ENCODE measurements at places on chromosomes 1 and 21.
A peak's percentile ranks its signal among the peaks of the same experiment; 100 is the strongest.

DNA sequence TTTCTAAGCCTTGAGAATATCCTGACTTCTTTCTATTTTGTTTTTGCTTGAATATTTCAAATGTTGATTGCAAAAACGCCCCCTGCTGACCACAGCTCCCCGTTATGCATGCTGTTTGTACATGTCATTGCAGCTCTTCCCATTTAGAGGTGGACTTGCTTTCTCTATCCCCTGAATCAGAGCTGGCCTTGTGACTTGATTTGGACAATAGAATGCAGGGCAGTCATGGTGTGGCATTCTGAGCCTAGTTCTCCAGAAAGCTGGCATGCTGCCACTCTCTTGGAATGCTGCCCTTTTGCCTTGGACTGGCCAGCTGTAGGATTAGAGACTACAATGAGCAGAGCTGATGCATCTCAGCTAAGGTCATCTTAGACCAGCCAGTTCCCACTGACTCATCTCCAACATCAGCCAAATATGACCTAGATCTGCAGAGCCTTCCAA is 1561.5 kb downstream of the MRPL39 start:
- no peak for DNase-seq

DNA sequence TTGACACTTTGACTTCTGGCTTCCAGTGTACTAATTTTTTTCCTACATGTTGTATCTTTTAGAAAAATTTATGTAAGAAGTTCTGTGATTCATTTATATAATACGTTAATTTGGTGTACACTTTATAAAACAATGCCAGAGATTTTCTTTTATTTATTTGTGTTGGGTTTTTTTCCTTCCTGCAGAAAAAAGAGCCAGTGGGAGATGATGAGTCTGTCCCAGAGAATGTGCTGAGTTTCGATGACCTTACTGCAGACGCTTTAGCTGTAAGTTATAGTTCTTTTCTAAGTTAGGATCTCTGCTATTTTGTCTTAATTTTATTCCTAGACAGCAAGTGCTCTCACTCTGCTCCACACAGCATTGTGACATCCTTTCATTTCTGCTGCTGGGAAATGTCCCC is 14.4 kb downstream of the SARS1 start:
- DNase-seq: no peak

DNA sequence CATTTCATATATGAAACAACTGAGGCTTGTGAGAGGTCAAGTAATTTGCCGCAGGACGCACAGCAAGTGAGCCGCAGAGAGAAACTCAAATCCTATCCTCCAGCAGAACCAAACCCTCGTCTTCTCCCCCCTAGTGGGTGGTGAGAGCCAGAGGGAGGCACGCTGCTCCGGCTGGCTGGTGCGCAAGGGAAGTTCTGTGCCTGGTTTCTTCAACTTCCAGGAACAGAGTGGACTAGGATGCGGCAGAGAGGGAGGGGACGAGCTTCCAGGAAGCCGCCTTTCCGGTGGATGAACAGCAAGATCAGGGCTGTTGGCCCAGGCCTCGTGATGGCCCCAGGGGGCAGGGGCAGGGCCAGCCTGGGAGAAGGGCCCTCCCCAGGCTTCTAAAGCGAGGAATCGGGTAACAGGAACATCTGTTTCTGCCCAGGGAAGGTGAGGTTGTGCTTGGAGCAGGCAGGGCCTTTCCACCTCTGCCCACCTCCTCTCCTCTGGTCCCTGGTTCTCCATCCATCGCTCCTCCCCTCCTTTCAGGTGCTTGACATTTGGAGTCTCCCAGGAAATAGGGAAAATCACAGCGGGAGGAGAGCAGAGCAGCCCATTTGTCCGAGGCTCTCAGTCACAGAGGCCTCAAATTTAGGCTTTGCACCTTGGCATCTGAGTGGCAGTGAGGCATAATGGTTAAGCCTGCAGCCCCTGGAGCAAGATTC is 16.8 kb upstream of the PDIK1L start:
- no peak for DNase-seq

DNA sequence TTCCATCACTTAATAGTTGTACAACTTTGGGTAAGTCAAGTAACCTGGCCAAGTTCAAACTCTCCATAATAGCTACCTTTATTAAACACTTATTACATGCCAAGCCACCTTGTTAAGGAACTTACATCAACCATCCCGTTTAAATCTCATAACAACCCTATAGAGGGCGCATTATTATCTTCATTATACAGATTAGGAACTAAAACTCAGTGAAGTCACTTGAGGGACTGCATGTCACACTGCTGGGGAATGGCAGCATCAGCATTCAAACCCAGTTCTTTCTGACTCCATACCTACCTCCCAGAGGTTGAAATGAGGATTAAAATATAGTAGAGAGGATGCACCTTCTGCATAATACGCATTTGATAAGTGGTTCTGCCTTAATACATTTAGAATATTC is 47.1 kb upstream of the PLA2G2C start:
- DNase-seq: peak; percentile 13

- DNase-seq: peak; percentile 39
Observed at GRCh38 chr1:150995896-150996295, 10.8 kb downstream of the MINDY1 start.

- no peak for DNase-seq
Observed at GRCh38 chr21:27152996-27153395, 186.1 kb upstream of the ADAMTS5 start.

- peak; percentile 29 for DNase-seq
Observed at GRCh38 chr1:20932437-20932977, 145.4 kb upstream of the HP1BP3 start.

DNA sequence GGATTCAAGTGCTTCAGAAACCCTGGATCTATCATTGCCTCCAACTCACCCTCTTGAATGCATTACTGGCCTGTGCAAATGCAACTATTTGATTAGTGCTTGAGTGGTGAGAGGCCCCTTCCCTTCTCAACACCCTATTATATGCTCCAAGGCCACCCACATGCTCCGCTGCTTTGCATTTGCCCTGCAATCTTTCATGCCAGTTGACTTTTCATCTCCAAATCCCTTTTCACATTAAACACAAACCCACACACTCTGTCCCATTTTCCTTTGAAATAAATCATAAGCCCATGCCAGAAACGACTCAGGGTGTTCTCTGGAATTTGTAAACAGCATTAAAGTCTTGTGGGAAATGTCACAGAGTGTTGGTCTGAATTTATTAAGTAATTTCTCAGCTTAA is 78.9 kb upstream of the CTTNBP2NL start:
- no peak for DNase-seq

- DNase-seq: no peak
Observed at GRCh38 chr1:156430303-156430702, 61.3 kb downstream of the RHBG start.

DNA sequence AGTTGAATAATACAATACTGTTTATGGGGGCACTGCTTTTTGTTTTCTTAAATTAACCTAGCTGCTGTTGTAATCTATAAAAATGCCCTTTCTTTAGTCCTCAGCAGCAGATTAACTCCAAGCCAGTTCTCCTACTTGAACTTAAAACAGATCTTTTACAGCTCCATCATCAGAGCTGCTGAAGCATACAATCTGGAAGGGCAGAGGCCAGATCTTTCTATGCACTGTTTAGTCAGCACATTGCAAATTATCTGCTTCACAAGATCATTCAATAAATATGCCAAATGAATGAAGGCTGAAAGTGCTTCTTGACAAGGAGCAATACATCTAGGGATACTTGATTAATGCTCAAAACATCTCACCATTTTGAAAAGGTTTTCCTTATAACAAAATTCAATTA is 115.8 kb downstream of the PLPPR5 start:
- DNase-seq: no peak

DNA sequence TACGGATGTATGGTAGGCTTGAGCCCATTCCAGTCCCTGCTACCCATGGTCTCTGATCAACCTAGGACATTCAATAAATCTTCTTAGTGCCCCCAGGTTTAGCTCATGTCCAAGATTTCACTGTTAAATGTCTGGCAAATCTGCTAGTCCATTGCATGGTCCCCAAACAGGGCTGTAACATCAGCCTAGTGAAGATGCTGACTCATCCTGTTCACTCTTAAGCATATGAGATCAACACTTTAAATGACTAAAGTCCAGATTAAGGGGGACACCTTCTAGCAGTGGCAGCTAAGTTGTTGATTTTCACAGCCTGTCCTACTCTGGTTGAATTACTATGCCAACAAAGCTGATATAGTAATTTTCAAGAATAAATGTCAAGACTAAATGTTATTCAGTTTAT is 46.5 kb upstream of the NUF2 start:
- no peak for DNase-seq

DNA sequence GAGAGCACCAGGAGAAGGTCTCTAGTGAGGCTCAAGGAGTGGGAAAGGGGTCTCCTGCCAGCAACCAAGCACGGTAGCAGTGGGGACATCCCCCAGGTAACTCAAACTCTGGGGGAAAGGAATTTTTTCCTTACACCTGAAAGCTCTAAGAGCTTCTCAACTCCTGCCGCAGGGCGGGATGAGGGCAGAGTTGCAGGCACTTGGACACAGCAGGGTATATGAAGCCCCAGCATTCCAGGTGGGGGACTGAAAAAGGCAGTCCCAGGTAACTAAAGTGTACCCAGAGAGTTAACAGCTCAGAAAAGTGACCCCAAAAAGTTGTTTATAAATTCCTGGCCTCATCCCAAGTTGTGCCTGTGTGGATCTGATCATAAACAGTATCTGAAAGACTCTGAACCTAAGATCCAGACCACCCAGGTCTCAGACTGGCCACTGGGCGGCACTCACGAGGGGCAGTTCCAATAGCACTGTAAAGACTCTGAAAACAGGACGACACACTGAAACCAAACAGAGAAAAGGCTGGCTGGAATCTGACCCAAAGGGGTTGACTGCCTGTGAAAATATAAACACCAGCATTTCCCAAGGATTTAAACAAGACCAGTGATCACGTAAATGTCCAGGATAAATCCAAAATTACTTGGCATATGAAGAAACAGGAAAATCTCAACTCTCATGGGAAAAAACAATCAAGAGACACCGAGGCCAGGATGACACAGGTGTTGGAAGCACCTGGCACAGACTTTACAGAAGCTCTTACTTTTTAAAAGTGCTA is 47.5 kb downstream of the HSF2BP start:
- no peak for DNase-seq

- peak; percentile 38 for DNase-seq
Observed at GRCh38 chr1:119275145-119276134, 93.1 kb upstream of the HAO2 start.

- no peak for DNase-seq
Observed at GRCh38 chr1:228315945-228316588, 90.6 kb downstream of the TRIM11 start.

DNA sequence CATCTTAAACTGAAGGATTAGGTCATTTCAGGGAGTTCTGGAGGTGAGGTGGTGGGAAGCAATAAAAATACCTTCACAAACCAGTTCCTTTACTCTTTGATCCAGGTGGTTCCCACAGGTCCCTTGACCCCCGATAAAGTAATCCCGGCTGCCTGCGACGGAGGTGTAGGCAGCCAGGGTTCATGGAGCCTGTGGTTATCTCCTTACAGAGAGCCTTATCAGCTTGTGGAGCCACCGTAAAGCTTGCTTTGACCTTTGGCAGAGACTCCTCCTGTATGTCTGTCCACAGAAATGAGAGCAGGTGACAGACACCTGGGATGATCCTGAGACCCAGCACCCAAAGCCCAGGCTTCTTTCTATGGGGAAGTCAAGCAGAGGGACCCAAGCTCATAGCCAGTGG is 243.4 kb downstream of the KIF26B start:
- DNase-seq: no peak

DNA sequence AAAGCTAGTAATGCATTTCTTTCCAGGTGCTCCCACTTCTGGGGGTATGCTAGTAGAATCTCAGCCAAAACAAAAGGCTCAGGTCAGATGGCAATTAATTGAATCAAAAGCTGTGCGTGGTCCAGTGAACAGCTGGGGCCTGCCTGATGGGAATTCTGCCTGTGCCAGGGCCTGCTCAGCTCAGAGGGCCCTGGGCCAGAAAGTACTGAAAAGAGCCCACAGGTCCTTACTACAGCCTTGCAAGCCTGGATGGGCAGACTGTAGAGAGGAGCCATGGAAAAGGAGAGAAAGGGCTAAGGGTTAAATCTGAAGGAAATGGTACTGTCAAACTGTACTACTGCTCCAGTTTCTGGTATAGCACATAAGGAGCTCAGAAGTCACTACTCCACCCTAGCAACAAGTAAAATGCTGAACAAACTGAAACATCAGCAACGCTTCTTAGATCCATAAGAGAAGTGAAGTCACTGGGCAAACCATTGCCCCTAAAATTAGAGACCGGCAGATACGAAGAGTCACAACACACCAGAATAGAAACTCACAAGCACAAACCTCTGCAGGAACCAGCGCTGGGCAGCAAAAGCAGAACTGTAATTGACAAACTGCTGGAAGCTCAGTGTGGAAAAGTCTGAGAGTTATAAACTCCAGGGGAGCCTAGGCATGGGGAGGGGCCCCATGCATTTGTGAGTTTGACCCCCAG is 121.1 kb upstream of the SYT6 start:
- DNase-seq: no peak

- DNase-seq: no peak
Observed at GRCh38 chr1:82848043-82848442, 1047.3 kb downstream of the ADGRL2 start.

- DNase-seq: no peak
Observed at GRCh38 chr1:180123463-180123936, 31.2 kb upstream of the QSOX1 start.

- no peak for DNase-seq
Observed at GRCh38 chr1:64245495-64245894, 42.1 kb downstream of the UBE2U start.

DNA sequence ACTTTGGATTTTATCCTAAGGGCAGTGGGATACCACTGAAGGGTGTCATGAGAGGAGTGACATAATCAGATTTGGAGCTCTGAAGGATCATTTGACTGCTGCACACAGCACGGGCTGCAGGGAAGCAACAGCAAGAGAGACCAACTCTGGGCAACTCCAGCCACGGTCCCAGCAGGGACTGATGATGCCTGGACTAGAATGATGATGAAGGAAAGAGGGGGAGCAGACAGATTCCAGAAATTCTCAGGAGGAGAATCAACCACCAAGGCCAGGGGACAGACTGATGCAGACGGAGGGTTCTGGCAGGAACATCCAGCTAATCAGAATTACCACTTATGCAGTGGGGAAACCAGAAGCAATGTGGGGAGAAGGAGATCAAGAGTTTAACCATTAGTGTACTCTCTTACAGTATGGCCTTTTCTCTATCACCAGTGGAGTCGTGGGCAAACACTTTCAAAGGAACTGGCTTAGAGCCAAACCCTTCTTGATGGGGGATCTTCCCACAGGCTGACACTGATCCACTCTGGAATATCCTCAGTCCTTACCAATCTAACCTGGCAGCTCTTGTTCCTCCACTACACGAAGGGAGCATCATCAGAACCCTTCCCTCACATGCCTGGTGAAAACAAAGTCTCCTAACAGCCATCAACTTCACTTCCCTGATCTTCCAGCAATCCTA is 3.3 kb downstream of the URB1 start:
- no peak for DNase-seq

DNA sequence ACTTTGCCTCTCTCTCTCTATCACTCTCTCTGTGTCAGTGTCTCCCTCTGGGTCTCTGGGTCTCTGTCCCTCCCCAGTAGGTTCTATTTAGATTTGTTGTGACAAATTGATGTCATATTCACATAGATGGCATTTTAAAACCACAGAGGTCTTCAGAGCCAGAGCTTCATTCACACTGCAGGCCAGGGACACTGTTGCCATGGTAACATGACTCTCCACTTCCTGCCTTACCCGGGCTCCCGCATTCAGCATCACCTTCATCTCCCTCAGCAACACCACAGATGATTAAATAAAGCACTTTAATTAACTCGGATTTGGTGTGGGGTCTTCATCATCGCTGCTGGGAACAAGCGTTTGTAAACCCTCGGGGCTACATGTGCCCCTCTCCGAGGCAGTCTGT is 132.6 kb downstream of the ETS2 start:
- peak; percentile 14 for DNase-seq
